ENCODE measurements at places on chromosomes 7 and 10. TPM values are rescaled to one million over a fixed set of nuclear protein-coding genes. Genes with fewer than 3 reads are reported as not detected.

DNA sequence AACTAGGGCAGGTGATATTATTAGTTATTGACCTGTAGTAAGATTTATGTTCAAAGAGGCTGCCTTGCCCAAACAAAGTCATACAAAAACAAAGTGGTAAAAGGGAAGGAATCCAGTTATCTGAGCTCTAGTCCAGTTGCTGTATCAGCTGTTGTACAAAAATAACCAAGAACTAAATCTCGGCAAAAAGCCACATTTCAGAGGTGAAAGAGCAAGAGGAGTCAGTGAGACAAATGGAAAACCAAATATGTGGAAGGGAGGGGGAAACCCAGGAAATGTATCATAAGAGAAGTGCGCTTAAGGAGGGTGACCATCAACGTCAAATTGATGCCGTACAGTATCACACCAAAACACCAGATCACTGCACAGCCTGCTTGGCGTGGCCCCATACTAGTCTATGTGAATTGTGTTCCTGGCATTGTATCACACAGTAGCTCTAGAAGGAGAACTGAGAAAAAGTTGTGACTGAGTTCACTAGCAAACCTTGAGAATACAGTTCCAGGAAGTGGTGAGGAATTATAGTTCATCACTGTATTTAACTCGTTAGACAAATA, 6.4 kb downstream of the AGBL3 start:
- DNase-seq = no peak

DNA sequence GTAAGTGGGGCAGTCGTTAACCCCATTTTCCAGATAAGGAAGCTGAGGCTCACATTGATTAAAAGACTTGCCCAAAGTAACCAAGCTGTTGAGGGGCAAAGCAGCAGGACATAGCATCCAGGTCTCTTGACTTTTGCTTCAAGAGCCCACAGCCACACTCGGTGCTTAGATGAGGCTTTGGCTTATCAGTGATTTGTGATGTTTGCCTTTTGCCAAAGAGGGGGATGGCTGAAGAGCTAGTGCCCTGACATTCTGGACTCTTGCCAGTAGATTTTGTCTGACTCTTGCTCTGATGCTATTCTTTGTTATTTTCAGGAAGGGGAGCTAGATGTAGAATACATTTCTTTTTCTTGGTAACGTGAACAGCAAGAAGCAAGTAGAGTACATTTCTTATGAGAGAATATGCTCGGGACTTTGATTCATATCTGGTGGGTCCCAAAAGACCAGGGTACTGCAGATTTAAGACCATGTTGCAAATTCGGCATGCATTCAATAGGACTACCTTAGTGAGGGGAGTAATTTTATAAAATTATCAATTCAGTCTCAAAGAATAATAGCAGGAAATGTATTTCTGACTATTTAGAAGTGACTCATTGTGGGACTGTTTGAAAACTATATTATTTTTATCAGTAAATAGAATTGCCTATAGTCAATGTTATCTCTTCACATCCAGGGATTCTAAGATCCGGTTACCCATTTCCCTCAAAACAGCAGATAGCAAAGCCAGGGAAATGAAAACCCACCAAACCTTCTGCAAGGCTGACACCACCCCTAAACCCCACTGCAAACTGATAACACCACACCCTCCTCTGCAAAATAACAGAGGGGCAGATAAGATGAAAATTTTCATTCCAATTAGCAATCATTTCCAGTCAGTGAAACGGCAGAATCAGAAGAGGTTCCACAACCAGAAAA, 180.0 kb upstream of the BMPER start:
- no peak for DNase-seq

DNA sequence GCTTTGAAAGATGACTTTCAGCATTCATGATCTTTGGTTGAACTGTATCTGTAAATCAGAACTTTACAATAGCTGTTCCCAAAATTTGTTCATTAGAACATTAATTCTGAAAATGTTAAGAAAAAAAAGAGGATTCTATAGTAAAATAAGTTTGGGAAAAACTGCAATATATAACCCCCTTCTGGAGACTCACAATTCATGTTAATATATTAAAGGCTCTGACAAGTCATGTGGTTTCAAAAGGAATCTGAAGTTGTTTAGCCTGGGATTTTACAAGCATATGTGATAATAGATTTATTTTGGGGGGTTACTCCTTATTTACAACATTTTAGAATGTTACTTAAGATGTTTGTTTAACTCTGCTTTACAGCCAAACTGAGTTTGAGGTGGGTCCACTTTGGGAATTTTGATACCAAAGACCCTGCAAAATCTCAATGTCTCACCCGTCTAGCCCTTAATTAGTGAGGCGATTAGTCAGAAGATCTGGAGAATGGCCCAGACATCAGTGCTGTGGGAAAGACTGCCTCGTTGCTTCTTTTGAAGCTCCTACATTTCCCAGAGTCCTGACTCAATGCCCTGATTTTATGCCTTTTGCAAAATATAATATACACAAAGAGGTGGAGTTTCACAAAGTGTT, 40.0 kb downstream of the CDK1 start:
- DNase-seq = no peak

The FOXI2 gene
- polyA plus RNA-seq = not detected

- no peak for DNase-seq
Observed at GRCh38 chr10:97876402-97876801, 26.8 kb downstream of the GOLGA7B start.
